Epithelial cell of proximal tubule (primary cell): ENCODE measurements at places on chromosomes 5 and 9.
A peak's percentile ranks its signal among the peaks of the same experiment; 100 is the strongest.

DNA sequence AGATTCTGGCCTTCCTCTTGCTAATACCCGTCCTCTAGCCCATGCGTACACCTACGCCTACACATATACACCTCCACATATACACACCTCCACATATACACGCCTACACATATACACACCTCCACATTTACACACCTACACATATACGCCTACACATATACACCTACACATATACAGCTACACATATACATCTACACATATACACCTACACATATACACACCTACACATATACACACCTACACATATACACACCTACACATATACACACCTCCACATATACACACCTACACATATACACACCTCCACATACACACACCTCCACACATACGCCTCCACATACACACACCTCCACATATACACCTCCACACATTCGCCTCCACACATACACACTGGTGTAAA, 27.2 kb downstream of the AK3 start:
- DNase-seq, result no peak

- DNase-seq, result no peak
These were observed 137.5 kb downstream of the GAPVD1 start for GRCh38 chr9:125399165-125399564.

DNA sequence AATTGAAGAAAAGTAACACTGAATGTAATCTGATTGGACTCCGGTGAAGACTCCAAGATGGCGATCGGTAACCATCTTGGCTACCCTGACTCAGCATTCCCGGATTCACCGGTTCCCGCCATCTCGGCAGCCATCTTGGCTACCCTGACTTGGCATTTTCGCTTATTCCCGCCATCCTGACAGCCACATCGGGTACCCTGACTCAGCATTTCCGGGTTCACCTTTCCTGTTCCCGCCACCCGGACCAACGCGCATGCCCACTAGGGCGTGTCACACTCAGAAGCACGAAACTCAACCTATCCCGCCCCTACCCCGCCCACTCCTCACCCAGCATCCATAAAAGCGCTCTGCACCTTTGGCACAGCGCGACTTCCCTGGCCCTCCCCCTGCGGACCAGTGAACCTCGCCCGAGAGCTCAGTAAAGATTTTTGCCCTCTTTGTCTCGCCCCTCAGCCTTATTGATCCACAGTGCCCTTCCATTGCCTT, 17.2 kb downstream of the SPTLC1 start:
- peak; percentile 44 for DNase-seq

- no peak for DNase-seq
These were observed 67.0 kb upstream of the SIMC1 start for GRCh38 chr5:176171171-176171760.

DNA sequence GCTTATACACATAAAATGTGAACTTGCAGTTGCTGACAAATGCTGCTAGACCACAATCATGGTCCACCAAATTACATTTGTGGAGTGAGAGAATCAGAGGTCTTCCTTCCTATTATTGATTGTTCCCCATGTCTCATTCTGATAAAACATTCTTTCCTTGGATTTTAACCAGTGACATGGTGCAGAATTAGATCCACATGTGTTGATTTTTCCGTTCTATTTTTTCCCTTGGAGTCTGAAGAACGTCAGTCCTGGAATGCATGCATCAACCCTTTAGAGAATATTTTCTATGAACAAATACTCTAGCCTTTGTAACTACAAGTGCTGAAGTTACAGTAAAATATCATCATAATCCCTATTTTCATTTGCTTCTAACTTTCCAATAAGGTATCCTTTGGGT, 170.7 kb upstream of the SPRY4 start:
- no peak for DNase-seq

DNA sequence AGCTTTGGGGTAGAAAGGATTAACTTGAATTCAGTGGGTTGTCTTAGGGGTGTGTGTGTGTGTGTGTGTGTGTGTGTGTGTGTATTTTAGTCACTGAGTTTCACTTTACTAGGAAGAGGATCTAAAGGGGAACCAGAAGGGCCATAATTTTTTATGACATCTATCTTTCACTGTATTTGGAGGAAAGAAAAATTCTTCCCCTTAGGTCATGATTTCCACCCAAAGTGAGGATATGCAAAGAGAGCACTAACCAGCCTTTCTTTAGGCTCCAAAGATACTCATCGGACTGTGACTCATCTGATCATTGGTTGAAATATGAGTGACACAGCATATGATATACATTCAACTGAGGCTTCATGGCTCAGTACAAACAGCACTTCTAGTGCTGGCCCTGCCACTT, 75.2 kb upstream of the RASGRF2 start:
- DNase-seq, result no peak

- peak; percentile 63 for DNase-seq
These were observed 18.0 kb upstream of the STARD4 start for GRCh38 chr5:111530298-111530740.

DNA sequence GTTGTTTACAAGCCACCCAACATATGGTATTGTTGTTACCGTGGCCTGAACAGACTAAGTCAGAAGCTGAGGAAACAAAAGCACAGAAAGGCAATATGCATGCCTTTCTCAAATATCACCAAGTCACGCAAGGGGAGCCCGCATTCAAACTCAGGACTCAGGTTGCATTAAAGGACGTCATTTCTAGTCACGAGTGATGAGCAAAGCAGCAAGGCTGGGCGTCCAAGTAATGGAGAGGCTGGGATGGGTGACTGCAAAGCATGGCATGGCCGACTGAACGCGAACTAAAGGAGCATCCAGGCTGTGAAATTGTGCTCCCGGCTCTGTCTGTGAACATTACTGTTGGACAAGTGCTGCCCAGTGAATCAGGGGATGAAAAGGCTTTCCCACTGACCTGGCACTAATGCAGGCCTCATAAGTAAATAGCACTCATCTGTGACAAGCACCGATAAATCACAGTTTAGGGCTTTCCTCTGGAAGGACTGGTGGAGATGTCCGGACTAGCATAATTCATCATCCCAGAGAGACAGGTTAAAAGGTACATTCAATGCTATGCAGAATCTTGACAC, 202.8 kb downstream of the SPOCK1 start:
- peak; percentile 94 for DNase-seq

DNA sequence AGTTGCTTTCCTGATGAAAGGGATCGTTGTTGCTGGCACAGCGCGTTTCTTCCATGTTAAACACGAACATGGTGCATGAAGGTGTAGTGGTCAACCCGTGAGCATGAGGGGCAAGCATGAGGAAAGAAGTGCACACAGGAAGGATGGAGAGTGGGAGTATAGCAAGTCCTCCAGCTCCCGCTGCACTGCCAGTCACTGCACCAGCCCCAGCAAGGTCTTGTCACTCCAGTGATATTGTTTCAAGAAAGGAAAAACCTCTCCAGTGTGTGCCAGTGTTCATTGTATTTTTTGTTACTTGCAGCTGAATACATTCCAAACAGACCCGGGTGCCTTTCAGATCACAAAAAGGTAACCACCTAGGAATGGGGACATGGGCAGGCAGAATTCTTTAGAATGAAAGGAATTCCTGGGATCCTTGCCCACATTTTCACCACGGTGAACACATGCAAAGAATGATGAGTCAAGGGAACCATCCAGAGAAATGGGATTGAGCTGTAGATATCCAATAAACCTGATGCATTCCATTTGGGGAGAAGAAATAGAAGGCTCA, 186.3 kb downstream of the AOPEP start:
- no peak for DNase-seq

DNA sequence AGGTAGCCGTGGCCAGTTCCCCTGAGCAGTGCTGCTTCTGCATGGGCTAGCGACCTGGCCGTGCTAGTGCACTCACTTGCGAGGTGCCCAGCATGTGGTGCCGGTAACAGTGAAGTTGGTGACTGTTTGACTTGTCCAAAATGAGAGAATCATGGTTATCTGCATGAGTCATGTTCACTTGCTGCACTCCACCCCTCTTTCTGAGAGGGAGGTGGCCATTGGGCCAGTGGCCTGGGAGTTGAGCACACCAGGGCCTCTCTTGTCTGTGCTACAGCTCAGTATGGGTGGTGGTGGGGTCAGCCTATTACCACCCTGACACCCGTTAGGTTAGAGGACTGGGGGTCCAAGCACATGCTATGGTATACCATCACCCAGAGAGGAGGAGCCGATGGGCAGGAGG, 55.4 kb upstream of the GARNL3 start:
- DNase-seq, result no peak

- peak; percentile 95 for DNase-seq
These were observed 46.8 kb downstream of the NIPSNAP3B start for GRCh38 chr9:104810421-104811339.

DNA sequence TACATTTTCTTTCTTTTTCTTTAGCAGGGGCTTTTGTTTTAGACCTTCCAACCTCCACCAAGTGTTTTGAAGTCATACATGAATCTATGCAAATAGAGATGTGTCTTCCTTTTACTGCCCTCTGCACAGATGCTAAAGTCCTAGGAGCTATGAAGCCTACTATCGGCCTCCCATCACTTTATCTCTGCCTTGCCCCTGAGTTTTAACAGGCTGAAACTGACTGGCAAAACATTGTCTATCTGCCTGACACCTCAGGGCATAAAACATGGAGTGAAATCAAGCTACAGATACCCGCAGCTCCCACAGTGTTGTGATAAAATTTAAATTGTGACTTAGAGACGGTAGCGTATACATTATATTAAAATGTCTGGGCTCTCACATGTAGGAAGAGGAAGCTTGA, 604.6 kb upstream of the C9orf72 start:
- no peak for DNase-seq

- no peak for DNase-seq
These were observed 75.7 kb upstream of the SNX2 start for GRCh38 chr5:122699201-122699600.

GRCh38 chr5:126027652-126028051, 395.6 kb upstream of the GRAMD2B start:
- no peak for DNase-seq

DNA sequence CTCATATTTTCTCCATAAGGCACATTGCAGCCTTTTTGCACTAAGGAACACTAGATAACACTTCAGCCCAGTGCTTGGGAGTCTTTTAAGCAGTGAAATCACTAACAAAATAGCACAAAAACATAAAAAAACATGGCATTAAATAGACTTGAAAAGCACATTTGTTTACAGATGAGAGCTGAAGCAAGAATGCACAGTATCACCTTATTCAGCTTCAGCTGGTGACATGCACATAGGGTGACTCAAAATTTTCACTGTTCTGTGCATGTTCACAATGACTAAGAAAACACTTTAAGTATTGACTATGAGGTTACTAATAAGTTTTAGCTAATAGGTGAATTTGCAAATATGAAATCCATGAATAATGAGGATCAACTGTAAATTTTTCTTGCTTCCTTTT, 293.9 kb upstream of the TARS1 start:
- no peak for DNase-seq

GRCh38 chr9:105693435-105694189, 729 bp upstream of the TMEM38B start:
- no peak for DNase-seq

GRCh38 chr9:87201351-87201751, 254.0 kb upstream of the GAS1 start:
- no peak for DNase-seq

DNA sequence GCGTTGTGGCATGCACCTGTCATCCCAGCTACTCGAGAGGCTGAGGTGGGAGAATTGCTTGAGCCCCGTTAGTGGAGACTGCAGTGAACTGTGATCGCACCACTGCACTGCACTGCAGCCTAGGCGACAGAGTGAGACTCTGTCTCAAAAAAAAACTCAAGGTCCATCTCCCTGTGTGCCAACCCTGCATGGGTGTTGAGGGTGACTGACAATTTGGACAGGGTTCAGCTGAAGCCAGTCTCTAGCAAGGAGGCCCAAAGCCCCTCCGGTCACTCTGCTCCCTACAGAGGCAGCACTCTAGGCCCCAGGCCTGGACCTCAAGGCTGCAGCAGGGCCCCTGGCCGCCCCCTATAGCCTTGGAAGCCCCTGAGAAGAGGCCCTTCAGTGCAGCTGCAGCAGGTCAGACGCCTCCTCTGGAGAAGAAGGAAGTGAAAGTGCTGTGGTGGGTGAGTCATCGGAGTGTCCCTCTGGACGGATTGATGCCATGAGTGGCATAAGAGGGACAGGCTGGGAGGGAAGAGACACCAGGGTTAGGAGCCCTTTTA, 39.2 kb upstream of the NEK6 start:
- no peak for DNase-seq

DNA sequence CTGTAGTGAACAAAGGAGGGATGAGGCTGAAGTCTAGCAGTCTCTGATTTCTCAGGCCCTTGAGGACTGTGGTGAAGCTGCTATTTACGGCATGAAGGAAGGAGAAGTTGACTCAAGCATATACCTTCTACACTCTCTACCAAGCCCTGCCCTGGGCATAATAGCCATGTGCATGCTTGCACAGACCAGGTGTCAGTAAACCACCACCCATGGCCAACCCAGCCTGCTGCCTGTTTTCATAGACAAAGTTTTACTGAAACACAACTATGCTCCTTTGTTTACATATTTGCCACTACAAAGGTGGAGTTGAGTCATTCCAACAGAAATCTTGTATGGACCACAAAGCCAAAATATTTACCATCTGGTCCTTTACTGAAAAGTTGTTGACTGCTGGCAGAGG, 126.9 kb downstream of the PAPPA start:
- no peak for DNase-seq

DNA sequence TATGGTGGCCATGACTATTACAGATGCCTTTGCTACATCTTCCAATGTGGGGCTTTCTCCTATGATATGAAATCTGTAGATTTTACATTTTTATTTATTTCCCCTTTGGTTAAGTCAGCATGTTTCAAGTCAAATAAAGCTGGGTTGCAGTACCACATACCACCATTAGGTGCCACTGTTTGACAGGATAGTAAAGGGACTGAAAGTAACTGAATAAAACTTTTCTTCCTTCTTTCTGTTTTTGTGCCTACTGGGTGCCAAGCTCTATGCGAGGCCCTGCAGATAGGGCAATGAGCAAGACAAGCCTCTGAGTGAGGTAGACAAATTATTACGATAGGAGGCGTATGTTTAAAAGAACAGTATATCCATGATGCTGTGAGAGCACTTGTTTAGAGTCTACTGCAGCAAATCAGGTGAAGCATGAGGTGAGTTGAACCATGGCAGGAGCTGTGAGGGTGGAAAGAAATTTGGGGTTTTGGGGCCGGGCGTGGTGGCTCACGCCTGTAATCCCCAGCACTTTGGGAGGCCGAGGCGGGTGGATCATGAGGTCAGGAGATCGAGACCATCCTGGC, 64.8 kb downstream of the GDNF start:
- DNase-seq, result no peak
